ENCODE measurements at places on chromosomes 2 and 18. TPM values are rescaled to one million over a fixed set of nuclear protein-coding genes. Genes with fewer than 3 reads are reported as not detected.
A peak's percentile ranks its signal among the peaks of the same experiment; 100 is the strongest.

DNA sequence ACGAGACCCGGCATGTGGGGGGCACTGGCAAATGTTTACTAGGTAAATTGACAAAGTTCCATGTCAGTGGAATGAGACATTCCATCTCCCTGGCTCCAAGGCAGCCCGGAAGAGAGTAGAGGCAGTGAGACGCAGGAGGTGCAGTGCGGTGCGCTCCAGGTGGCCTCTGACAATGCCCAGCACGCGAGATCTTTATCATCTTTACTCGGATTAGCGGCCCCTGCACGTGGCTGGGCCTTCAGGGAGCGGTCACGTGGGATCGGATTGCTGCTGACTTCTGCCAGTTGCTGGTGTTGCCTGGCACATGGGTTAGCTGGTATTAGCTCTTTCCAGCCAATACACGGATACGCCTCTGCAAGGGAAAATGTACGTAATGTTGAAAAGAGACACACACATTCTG lies 151.2 kb upstream of the ALKAL2 start:
- DNase-seq, result no peak
- H3K27ac ChIP-seq, result no peak overlapping the region
- H3K4me3 ChIP-seq, result no peak overlapping the region
- H3K36me3 ChIP-seq, result no peaks in the 10 kb centered on the region
- no peaks in the 10 kb centered on the region for H3K4me1 ChIP-seq
- peaks cover 21% of the 10 kb centered on the region for H3K27me3 ChIP-seq

- no peaks in the 10 kb centered on the region for H3K36me3 ChIP-seq
- no peak for DNase-seq
- H3K4me3 ChIP-seq, result peak overlapping the region; percentile 75
These were observed 1.6 kb downstream of the ITGAV start for GRCh38 chr2:186591506-186591890.

DNA sequence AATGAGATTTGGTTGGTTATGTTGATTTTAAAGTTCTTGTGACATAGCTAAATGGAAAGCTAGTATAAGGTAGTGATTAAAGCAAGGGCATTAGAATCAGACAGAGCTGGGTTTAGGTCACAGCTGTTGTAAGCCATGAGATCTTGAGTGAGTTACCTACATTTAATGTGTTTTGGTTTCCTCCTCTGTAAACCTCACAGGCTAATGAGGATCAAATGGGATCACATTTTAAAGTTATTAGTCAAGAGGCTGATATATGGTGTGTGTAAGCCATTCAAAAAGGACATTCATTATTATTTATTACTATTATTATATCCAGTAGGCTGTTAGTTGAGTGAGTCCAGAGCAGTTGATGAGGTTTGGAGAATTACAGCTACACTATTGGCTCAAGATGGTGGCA lies 416.2 kb downstream of the IRS1 start:
- DNase-seq, result no peak
- H3K27me3 ChIP-seq, result no peaks in the 10 kb centered on the region
- H3K4me3 ChIP-seq, result no peak overlapping the region

GRCh38 chr2:46540496-46541331 lies 61.3 kb downstream of the TMEM247 start:
- peaks cover 30% of the 10 kb centered on the region for H3K4me1 ChIP-seq
- peak; percentile 78 for DNase-seq
- no peak overlapping the region for H3K4me3 ChIP-seq
- H3K27me3 ChIP-seq, result no peaks in the 10 kb centered on the region
- peak overlapping the region; percentile 70 for H3K27ac ChIP-seq
- H3K36me3 ChIP-seq, result no peaks in the 10 kb centered on the region

DNA sequence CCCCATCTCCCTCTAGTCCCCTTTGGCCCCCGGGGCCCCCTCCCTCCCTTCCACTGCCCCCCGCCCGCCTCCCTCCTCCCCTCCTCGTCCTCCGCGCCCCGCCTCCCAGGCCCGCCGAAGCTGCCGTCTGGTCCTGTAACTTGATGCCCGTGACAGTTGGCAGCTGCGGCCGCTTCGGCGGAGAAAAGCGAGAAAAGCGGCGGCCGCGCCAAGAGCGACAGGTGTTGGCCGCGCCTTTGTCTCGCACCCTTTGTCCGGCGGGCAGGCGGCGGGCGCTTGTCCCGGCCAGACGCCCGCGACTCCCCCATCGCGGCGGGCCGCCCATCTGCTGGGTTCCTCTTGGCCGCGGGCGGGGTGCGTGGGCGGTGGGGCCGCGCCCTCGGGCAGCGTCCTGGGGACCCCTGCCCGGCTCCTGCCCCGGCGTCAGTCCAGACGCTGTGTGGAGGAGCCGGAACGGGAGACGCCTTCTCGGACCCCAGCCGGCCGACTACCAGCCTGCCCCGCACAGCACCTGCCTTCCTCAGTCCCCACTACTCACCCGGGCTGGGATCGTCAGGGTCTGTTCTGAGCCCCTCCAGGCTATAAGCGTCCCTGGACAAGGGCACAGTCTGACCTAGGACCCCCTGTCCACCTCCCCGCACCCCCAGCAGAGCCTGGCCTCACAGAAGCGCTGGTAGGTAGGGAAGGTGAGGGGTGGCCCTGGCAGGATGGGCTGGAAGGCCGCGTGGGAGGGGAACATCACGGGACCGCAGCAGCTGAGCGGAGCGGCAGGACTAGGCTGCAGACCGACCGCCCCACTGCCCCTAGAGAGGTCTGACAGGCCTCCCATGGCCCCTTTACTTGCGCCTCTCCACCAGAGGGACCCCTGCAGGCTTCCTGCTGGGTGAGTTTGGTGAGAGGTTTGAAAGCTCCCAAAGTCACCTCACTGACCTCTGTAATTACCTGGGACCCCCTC lies 1.2 kb upstream of the HES6 start:
- peak; percentile 88 for DNase-seq
- H3K4me1 ChIP-seq, result peaks cover 19% of the 10 kb centered on the region
- peaks cover 4% of the 10 kb centered on the region for H3K36me3 ChIP-seq
- no peak overlapping the region for H3K27ac ChIP-seq
- no peaks in the 10 kb centered on the region for H3K27me3 ChIP-seq

DNA sequence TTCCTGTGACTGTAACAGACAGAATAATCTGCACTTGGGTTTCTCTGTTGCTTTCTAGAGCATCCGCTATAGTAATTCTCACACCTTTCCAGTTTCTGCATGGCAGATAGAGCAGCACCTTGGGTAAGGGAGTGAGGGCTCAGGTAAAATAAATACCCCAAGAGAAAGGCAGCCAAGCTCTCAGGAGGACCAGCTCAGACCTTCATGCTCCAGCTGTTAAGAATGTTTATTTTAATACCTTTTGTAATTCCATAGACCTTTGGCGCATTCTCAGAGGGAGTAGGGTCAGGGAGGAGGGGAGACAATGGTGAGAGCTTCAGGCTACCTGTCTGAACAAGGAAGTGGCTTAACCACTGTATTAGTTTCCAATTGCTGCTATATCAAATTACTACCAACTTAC lies 16.2 kb upstream of the TMEM178A start:
- H3K4me1 ChIP-seq, result no peaks in the 10 kb centered on the region
- no peaks in the 10 kb centered on the region for H3K36me3 ChIP-seq
- no peaks in the 10 kb centered on the region for H3K27me3 ChIP-seq
- no peak overlapping the region for H3K27ac ChIP-seq

DNA sequence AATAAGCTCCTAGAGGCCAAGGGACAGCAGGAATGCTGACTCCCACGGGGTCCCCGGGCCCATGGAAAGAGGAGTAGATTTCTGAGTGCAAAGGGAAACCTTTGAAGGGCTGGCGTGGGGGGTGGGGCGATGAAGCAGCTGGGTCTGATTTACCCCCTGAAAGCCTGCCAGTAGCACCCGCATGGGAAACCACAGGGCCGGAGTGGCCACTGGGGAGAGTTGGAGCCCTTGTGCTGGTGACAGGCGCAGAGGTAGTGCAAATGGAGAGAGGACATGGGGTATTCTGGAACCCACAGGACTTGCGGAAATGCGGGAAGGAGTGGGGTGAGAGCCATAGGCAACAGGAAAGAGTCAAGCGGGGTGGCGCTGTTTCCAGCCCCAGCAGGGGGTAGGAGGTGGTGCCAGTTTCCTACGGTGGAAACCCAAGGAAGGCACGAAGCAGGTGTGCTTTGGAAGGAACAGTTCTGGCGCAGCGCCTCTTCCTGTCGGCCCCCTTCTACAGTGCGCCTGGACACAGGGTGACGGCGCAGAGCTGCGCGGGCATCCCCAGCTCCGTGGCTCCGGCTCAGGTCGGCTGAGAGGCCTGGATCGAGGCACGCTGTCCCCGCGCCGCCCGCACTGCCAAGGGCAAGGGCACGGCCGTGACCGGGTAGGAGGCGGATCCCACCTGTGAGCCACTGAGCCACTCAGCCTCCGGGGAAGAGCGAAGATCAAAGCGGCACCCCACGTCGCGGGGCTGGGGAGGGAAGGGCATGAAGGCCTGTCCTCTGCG lies 149.0 kb upstream of the GLI2 start:
- peak; percentile 61 for DNase-seq
- H3K27me3 ChIP-seq, result peaks cover 28% of the 10 kb centered on the region
- no peaks in the 10 kb centered on the region for H3K4me1 ChIP-seq
- no peak overlapping the region for H3K4me3 ChIP-seq

DNA sequence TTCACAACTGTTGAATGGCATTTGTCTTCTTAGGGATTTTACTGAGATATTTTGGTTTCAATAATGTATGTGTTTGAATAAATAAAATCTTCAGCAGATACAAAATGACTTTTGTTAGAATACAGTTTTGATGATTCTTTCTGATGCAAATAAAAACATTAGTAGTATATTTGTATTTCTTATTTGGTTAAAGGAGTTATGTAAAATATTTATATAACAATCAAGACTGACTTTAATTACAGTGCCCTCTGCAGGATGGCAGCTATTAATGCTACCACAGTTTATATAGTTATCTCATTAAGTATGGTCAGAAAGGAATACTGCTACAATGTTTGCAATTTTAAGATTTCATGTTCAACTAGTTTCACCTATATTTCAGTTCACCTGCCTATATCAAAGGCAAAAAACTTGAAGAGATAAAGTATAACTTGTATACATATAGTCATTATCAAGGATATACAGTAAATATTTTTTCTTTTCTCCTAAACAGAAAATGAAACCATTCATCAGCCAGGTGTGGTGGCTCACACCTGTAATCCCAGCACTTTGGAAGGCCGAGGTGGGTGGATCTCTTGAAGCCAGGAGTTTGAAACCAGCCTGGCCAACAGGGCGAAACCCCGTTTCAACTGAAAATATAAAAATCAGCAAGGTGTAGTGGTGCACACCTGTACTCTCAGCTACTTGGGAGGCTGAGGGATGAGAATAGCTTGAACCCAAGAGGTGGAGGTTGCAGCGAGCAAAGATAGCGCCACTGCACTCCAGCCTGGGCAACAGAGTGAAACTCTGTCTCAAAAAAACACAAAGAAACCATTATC lies 19.8 kb downstream of the ARL5A start:
- H3K4me1 ChIP-seq, result peaks cover 6% of the 10 kb centered on the region
- no peak overlapping the region for H3K4me3 ChIP-seq
- peaks cover 71% of the 10 kb centered on the region for H3K36me3 ChIP-seq
- no peak overlapping the region for H3K27ac ChIP-seq
- H3K27me3 ChIP-seq, result no peaks in the 10 kb centered on the region

- H3K27me3 ChIP-seq, result no peaks in the 10 kb centered on the region
- no peak overlapping the region for H3K27ac ChIP-seq
- no peak overlapping the region for H3K4me3 ChIP-seq
- no peaks in the 10 kb centered on the region for H3K4me1 ChIP-seq
- DNase-seq, result no peak
These were observed 23.3 kb downstream of the PAX8 start for GRCh38 chr2:113255140-113256070.

GRCh38 chr2:156110890-156111289 lies 221.6 kb downstream of the NR4A2 start:
- no peaks in the 10 kb centered on the region for H3K4me1 ChIP-seq
- no peak overlapping the region for H3K4me3 ChIP-seq
- no peaks in the 10 kb centered on the region for H3K27me3 ChIP-seq
- no peak for DNase-seq

- no peaks in the 10 kb centered on the region for H3K4me1 ChIP-seq
- no peaks in the 10 kb centered on the region for H3K27me3 ChIP-seq
- no peak overlapping the region for H3K27ac ChIP-seq
- no peak overlapping the region for H3K4me3 ChIP-seq
- no peak for DNase-seq
These were observed 197.3 kb upstream of the TWIST2 start for GRCh38 chr2:238650536-238650935.

DNA sequence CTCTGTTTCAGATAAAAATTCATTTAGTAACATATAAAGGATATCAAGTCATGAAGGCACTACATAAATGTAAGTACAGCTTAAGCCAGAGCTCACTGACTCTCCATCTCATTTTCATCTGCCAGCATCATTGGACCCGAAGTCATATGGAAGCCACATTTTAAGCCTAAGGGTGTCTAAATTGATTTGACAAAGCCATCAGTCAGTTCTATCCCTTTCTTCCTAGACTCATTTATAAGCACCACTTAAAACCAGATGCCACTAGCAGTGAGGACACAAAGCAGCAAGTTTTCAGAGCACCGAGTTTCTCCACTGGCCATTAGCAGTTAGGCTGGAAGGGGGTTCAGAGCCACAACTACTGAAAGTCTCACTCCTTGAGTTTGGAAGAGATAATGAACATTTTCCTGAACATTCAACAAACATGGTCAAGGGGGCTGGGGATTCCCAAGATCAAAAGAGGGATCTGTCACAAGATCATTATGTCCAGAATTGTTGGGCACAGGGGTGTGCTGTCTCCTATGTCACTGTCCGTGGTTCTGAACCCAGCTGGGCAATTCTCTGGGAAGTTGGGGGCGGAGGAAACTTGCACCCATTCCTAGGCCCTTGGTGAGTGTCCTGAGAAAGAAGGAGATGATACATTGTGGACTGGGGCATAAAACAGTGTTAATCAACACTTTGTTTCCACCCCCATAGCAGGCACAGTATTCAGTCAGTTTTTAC lies 158.5 kb upstream of the LMAN1 start:
- H3K4me1 ChIP-seq, result peaks cover 41% of the 10 kb centered on the region
- no peaks in the 10 kb centered on the region for H3K36me3 ChIP-seq

GRCh38 chr2:108257757-108258331 lies 18.1 kb downstream of the SULT1C3 start:
- H3K4me1 ChIP-seq, result no peaks in the 10 kb centered on the region
- no peak for DNase-seq
- H3K36me3 ChIP-seq, result no peaks in the 10 kb centered on the region

DNA sequence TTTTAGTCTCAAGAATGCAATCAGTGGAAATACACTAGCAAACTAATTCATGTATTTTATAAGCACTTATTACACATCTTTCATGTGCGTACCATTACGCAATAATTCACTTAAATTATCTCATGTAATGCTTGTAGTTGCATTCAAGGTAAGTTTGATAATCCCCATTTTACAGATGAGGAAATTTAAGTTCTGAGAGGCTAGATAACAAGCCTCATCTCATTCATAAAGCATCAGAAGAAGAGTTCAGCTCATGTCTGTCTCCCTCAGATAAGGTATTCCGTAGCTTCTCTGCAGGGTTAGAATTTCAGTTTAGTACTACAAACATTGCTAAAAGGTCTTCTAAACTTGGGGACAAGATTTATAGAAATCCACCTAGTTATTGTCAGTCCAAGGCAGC lies 47.8 kb downstream of the HNMT start:
- H3K4me3 ChIP-seq, result no peak overlapping the region
- no peak for DNase-seq
- no peak overlapping the region for H3K27ac ChIP-seq
- H3K4me1 ChIP-seq, result no peaks in the 10 kb centered on the region
- peaks cover 30% of the 10 kb centered on the region for H3K36me3 ChIP-seq

The CHRND gene
- not detected for total RNA-seq

The ACVR1C gene
- 7.3 TPM for total RNA-seq

The CHRNG gene
- not detected for total RNA-seq

The RUFY4 gene
- total RNA-seq, result 0.14 TPM

All from heart left ventricle (tissue), 16 donors.